ENCODE measurements at places on chromosomes 2 and 18.

DNA sequence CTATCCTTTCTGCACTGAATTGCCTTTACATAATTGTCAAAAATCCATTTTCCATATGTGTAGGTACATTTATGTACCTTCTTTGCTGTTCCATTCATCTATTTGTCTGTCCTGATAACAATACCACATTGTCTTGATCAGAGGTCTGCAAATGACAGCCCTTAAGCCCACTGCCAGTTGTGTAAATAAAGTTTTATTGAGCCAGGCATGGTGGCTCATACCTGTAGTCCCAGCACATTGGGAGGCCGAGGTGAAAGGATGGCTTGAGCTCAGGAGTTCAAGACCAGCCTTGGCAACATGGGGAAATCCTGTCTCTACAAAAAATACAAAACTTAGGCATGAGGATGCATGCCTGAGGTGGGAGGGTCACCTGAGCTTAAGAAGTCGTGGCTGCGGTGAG, 121.0 kb downstream of the TFCP2L1 start:
- DNase-seq, result no peak

GRCh38 chr2:111250448-111251030, 129.8 kb downstream of the BCL2L11 start:
- DNase-seq, result no peak

DNA sequence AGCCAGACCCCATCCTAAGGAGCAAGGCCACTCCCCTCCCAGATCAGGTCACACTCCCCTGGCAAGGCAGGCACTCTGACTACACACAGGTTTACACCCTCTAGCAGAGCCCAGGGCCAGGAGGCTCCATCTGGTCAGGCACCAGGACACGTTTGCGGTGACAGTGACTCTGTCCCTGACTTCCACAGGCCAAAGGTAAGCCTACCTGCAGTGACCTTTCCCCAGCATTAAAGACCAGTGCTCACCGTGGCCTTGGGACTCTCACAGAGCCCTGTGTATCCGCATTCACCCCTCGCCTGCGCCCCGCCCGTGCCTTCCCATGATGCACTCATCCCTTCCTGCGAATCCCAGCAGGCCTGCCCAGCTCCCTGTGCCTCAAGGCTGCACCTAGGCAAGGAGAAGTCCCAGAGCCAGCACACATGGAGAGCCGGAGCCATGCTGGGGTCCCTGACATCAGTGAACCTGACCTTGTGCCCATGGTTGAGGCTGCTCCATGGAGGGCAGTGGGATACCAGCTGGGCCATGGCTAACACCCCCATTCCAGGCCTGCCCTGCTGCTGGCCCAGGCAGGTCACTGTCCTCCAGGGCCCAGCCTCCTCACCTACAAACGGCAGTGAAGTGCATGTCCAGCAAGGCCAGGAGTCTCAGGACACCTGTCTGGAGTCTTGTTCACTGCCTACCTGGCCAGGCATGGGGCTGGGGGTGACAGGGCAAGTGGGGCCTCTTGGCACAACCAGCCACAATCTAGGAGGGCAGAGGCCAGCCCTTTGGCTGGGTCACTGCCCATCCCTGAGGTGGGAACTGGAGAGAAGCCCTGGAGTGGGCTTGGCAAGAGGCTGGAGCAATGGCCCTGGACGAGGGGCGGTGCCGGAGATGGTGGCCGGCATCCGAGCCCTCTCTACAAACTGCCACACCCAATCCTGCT, 3.0 kb downstream of the NEURL3 start:
- DNase-seq, result no peak

GRCh38 chr18:78496079-78496478, 483.5 kb upstream of the SALL3 start:
- DNase-seq, result no peak

- DNase-seq, result no peak
Measured at GRCh38 chr18:48560491-48560890, 21.7 kb downstream of the CTIF start.

DNA sequence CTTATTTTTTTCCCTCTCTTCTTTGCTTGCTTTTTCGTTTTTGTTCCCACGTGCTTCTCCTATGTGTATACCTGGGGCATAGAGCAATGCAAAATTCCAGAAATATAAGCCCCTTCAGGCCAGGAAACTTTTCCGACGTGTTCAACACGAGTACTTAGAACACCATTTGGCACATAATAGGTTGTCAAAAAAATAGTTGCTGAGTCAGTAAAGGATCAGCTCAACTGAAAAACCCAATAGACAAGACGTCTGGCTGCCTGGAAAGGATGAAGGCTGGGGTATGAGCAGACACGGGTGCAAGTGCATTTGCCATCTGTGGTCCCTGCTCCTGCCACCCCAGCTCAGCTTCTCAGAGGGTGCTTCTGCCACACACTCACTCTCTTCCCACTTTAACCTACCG, 823.0 kb upstream of the SOX11 start:
- DNase-seq, result no peak

DNA sequence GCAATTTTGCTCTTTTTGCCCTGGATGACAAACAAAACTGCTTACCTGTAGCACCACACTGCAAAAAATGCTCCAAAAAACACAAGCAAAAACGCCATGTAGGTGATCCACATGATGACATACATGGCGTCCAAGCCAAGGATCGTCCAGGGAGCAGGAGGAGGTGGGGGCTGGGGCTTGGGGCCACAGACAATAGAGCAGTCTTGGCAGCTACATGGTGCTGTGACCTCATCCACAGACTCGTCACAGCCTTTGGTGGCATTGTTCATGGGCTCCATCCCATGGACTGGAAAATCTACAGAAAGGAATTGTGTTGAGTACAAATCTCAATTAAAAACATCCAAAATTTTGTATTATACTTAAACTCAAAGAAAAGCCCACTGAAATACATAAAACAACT, 26.1 kb downstream of the NPC1 start:
- DNase-seq, result no peak

DNA sequence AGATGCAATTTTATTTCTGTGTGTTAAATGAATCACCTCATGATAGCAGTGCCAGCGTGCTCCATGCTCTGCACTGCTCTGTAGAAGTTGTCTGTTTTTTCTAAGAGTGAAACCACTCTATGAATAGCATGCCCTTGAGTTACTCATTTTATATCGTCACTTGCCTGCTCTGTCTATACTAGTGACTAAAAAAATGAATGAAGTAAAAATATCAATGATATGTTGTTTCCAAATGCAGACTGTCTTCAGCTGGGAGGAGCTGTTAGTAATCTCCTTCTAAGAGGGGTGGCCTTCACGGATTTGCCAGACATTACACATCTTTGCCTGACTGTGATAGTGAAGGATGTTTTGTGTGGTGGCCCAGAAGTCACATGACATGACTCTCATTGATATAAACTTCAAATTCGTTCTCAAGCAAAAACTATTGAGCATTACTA, 852.1 kb downstream of the CNTNAP5 start:
- no peak for DNase-seq
